ENCODE measurements at places on chromosomes 4 and X.
A peak's percentile ranks its signal among the peaks of the same experiment; 100 is the strongest.

DNA sequence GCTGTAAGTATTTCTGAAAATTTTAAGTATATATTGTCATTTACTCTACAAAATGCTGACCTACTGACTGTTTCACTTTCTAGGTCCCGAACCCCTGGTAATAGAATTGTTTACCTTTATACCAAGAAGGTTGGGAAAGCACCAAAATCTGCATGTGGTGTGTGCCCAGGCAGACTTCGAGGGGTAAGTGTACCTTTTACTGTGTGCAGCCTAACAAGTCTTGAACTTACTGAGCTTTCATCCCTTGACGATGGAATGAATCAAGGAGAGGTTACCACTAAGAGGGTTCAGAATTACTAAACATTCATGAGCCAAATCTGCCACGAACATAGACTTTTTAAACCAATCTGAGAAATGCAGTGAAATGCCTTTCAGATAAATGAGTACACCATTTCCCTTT is 1.6 kb downstream of the RPL34 start:
- DNase-seq: no peak

- DNase-seq: no peak
Measured at GRCh38 chrX:42825201-42825600, 47.2 kb upstream of the PPP1R2C start.

GRCh38 chrX:82816562-82816961 is 691.5 kb upstream of the POU3F4 start:
- DNase-seq: no peak

GRCh38 chrX:24204331-24204730 is 54.8 kb downstream of the ZFX start:
- DNase-seq: peak; percentile 39

DNA sequence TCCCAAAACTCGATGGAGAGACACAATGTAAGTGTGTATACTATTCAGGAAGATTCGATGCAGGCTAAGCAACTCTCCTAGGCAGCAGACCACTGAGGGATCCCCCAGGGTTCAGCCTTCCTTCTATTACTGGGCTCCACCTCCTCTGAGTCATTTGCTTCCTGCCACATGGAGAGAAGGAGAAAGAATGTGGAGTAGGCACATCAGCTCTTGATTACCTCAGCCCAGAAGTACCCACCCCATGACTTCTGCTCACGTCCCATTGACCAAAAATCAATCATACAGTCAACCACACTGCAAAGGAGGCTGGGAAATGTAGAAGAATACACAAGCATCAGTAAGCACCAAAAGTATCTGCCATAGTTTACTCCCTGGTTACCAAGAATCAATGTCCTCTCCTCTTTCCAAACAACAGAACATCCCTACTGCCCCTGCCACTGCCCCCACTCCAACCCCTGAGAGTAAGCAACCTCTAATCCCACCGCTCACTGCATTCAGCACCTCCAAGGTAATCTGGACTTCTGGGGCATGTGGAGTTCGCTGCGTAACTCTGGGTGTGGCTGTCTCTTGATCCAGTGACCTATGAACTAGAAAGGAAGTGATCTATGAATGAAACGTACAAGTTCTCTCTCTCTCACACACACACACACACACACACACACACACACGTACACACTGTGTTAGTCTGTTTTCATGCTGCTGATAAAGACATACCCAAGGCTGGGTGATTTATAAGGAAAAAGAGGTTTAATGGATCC is 91.2 kb upstream of the C1QTNF7 start:
- no peak for DNase-seq

DNA sequence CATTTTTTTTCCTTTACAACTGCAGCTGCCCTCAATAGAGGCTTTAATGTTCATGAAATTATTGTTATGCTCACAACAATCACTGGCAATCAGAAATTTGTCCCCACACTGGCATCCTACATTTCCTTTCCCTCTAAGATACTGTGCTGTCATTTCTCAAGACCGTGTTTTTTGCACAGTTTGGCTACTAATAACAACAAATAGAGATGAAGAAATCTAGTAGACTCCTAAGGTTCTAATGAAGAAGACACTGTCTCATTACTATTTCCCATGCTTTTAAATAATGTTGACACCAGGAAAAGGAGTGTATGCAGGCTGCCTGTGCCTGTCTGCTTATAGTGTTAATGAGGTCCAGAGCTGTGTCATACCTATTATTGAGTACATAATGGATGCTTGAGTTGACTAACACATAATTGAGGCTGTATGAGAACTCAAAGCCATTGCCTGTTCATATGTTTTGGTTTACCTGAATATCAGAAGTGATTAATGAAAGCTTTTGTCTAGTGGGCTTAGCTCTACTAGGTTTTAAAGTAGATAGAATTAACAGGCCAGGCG is 1.5 kb upstream of the EIF4E start:
- DNase-seq: no peak

DNA sequence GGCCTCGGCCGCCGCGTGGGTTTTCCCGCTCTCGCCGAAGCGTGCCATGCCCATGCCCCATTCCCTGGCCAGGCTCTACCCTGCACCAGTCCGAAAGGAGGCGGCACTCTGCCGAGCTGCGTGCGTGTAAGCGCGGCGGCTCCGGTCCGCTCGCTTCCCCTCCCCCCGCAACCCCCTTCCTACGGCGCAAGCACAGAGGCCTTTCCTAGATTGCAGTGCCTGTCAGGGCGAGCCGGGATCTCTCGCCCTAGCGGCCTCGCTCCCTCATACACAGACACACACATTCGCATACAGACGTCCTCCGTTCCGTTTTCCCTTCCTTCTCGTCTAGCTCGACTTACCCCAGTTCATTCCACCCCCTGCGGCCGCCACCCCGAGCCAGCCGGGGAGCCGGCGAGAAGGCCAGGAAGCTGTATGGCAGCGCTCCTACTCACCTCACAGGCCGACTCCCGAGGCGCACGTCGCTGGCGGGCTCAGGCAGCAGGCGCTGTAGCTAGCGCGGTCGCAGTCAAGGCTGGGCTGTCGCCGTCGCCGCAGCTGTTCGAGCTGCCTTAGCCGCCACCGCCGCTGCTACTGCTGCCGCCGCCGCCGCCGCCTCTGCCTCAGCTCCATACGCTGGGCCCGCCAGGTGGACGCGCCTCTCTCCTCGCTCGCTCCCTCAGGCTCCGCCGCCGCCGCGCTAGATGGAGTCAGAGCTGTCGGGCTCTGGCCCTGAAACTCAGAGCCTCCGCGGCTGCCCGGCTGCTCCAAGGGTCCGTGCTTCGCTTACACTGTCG is 615 bp downstream of the NEXMIF start:
- DNase-seq: no peak

GRCh38 chr4:83563998-83564397 is 28.1 kb downstream of the GPAT3 start:
- no peak for DNase-seq

DNA sequence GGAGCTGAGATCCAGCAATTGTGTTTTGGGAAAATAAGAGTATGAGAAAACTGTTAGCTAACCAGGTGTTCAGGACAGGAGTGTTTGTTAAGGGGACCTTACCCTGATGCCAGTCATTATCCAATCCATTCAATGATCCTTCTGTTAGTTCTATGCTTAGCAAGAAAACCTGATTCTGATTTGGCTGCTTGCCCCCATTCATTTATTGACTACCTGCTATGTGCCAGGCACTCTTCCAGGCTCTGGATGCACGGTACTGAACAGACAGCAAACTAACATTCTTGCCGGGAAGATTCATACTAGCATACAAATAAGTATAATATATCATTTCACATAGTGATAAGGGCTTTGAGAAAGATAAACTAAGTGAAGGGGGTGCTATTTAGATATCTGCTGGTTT is 1.0 kb upstream of the MECP2 start:
- DNase-seq: no peak

DNA sequence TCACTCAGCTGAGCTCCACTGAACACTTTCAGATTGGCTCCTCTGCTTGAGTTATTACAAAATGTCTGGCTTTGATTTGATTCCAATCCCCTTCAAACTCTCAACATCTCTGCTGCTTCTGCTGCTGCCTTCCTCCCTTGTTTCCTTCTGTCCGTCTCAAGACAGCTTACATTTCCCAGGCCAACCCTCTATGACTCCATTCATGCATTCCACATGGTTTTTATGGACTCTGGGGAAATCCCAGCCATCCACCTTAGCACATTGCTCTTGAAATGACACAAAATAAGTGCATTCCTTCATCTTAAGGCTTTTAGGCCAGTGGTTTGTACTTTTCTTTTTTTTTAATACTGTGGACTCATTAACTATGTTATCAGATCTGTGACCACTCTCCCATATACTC is 68.5 kb upstream of the TMEM164 start:
- DNase-seq: no peak

Measured in AG09309 (cell line).